ENCODE measurements at places on chromosomes 6 and 20.

DNA sequence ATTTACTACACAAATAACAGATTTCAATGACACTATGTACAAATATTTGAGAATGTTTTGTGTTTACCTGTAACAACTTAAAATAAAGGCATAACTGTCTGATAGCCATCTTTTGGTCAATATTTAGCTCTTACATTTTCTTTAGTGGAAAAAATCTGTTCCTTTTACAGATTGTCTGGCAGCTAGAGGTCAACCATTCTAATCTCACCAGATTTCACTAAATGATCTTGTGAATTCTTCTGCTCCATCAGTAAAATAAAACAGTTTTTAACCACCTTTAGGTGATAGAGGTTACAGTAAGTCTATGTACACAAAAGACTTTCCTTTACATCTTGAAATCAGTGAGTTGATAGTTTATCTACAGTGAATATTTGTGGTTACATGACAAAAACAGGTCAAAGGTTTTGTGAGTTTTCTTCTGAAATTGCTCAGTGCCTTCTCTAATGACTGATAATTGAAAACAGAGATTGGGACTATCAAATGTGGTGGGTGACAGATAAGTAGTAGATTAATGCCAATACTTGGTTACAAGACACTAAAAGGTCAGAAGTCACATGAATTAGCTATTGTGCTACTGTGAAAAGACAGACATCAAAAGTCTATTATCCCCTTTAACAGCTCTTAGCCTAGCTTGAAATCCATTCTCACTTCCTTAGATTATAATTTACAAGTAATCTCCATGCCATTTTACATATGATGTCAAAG is 47.4 kb downstream of the BMP5 start:
- DNase-seq, result no peak

DNA sequence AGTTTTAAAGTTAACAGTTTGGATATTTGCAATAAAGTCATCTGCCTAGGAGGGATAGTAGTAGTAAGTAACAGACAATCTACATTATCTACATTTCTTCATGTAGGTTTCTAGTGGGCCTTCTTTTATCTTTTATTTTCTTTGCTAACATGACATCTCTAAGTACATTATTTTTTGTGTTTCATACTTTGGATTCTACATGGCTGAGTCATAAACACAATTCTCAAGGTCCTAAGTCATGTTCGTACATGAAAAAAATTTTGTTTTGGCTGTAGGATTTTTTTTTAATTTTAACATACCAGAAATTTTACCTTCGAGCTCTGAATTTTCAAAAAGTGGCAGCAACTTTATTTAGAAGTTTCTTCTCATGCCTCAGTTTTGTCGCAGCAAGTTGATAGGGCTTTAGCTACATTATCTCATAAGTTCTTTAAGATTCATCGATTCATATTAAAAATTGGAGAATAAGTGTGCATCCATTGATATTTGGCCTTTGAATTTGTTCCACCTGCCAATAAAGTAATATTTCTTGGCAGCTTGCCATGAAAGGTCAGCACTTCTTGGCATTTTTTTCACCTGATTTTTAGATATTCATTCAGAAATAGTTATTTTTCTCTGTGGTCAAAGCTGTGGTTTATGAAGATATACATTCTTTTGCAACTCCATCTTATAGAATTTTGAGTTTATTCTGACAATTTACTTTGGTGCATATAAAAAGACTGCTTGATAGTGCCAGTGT is 146.2 kb downstream of the GRIK2 start:
- peak; percentile 83 for DNase-seq

- DNase-seq, result no peak
Observed at GRCh38 chr6:150544793-150545192, 54.9 kb upstream of the PLEKHG1 start.

DNA sequence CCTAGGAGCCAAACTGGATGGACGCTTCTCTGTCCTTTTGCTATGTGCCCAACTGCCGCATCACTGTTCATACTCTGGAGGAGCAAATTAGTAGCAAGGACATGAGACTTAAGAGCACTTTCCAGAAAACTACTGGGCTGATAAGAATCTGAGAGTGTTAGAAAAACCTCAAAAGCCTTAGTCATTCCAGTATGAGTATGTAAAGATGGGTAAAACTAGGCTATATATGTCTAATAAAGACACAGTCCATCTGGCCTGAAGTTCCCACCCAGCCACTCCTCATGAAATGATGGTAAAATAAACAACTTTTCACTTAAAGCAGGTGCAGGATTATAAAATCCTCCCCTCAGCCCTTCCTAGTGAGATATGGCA is 30.6 kb downstream of the SHLD1 start:
- no peak for DNase-seq

DNA sequence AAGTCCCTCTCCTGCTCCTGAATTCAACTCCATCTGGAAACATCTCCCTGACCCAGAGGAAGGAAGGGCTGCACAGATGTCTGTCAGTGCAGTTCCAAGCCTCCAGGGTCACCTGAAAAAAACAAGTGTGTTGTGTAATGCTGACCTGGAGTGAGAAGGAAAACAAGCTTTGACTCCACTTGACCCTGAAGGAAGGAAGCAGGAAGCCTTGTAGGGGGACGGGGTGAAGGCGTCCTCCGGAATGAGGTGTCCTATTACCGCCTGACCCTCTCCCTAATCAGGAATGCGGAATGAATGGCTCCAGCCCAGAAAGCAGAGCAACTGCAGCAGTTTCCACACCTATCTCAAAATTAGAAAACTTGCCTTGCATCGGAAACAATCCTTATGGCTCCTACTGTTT is 13.9 kb upstream of the ADGRF5 start:
- DNase-seq, result no peak

- DNase-seq, result no peak
Observed at GRCh38 chr20:34736106-34736735, 32.1 kb downstream of the TP53INP2 start.

- peak; percentile 66 for DNase-seq
Observed at GRCh38 chr20:53865901-53866793, 204.2 kb downstream of the BCAS1 start.

- DNase-seq, result no peak
Observed at GRCh38 chr6:79302341-79302740, 67.9 kb upstream of the HMGN3 start.

- no peak for DNase-seq
Observed at GRCh38 chr6:20540683-20541082, 6.4 kb downstream of the CDKAL1 start.

GRCh38 chr6:169832247-169832948 is 81.0 kb downstream of the ERMARD start:
- DNase-seq, result no peak

DNA sequence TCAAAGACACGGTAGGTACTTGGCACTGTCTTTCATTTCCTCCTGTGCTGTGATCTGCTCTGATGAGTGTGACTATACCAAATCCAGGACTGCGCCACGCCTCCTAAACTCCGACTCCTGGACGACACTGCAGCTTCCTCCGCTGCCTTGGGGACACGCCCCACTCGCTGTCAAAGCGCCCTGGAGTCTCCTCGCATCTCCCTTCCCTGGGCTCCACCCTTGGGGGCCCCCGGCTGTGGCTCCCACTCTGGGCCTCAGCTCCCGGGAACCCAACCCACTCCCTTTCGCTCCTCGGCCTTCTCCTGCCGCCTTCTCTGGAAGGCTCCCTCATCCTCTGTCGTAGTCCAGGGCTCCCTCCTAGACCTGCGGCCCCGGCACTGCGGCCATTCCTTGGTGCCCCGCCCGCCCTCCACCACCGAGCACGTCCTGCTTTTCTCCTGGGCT is 61.2 kb downstream of the RSPH3 start:
- peak; percentile 22 for DNase-seq

GRCh38 chr6:2542858-2543218 is 207.9 kb downstream of the MYLK4 start:
- DNase-seq, result peak; percentile 90

DNA sequence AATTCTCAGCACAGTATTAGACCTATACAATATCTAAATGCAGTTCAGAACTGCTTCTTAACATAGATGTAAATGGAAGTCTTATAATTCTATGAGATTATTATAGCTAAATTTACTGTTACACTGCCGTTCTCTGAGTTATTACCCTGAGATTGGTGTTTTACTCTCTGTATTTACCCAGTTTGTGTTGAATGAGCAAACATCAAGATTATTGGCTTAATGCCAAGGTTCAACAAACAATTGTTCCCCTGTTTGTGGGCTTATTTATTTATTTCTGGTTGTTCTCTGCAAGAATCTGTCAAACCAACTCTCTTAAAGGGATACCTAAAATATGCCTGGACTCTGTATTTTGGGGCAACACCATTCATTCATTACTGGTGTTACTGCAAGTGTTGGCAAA is 5.2 kb upstream of the STMND1 start:
- no peak for DNase-seq

GRCh38 chr6:36625158-36625919 is 31.2 kb downstream of the SRSF3 start:
- DNase-seq, result peak; percentile 85

GRCh38 chr20:35893942-35894341 is 60.4 kb downstream of the SCAND1 start:
- DNase-seq, result no peak

GRCh38 chr6:129544892-129545612 is 164.9 kb downstream of the ARHGAP18 start:
- no peak for DNase-seq

GRCh38 chr20:38599410-38599882 is 2.2 kb upstream of the ARHGAP40 start:
- no peak for DNase-seq

- no peak for DNase-seq
Observed at GRCh38 chr20:15446373-15446772, 1109.0 kb upstream of the FLRT3 start.

- DNase-seq, result no peak
Observed at GRCh38 chr20:56217829-56218228, 30.7 kb upstream of the MC3R start.

DNA sequence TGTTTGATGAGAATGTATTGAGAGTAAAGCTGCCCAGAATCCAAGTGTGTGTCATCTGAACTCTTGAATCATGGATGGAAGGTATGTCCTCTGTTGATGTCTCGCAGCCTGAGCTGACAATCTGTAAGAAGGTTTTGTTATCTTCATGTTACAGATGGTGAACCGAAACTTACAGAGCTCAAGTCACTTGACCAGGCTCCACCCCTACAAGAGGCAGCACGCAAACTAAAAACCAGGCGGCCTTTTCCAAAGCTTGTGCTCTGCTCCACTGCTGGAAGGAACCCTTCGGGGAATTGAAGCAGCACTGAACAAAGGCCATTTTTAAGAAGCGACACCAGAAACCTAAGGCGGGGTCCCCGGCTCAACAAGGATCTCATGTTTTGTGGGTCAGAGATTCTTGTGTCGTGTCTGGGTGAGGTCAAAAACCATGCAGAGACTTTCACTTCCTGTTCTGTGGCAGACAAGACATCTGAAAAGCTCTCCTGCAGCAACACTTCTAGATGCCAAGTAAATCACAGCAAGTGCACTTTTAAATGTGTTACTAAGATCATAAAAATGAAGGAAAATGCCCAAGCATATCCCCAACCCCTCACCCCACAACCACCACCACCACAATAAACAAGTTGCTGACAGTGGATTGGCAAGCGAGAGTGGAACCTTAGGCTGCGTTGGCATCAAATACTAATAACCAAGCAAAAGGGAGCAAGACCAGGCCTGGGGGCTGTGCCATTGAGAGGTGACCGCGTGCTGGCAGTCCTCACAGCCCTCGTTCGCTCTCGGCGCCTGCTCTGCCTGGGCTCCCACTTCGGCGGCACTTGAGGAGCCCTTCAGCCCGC is 27.3 kb downstream of the NQO2 start:
- no peak for DNase-seq

GRCh38 chr20:49769048-49769581 is 43.5 kb upstream of the SLC9A8 start:
- no peak for DNase-seq

- DNase-seq, result no peak
Observed at GRCh38 chr20:15642676-15643075, 930.6 kb downstream of the KIF16B start.

DNA sequence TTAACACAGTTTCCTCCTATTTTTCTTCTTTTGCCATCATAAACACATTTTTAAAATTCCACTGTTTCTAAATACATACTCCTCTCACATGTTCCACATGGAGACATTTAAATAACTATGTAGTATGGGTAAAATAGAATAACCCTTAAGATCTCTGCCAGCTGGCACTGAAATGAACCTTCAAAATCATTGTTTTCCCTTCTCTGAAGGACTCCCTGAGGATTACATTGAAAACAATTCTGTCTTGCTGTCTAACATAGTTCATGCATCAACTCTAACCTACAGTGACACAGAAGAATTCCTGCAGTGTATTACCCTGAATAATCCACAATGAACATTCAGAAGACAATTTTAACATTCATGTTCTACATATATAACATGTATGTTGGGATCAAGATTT is 1361.8 kb upstream of the CITED2 start:
- peak; percentile 82 for DNase-seq

- no peak for DNase-seq
Observed at GRCh38 chr6:141561154-141561553, 571.6 kb upstream of the GJE1 start.

DNA sequence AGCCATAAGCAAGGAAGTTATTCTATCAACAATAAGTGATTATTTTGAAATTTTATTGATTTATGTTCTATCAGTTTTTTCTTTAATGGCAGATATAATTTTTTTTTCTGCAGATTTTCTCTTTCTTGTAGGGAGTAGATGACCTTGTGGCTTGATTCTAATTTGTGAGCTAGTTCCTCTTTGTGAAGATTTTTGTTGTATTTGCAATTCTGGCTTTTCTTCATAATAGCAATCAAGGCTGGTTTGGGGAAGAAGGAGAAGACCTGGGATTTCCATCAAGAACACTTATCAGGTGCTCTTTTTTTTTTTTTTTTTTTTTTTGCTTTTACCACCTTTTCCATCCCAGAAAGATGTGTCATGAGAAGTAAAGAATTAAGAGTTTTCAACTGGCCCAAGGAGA is 324.2 kb upstream of the MAN1A1 start:
- no peak for DNase-seq
